ENCODE measurements at places on chromosomes 3 and 15. TPM values are rescaled to one million over a fixed set of nuclear protein-coding genes. Genes with fewer than 3 reads are reported as not detected.

Gene RETNLB
- not detected for total RNA-seq

Gene ZKSCAN7
- total RNA-seq = 7.4 TPM

Gene PIF1
- total RNA-seq = 4.2 TPM

Gene LEO1
- total RNA-seq = 17.9 TPM

Gene UBE2E2
- total RNA-seq = 42.4 TPM

Gene RBSN
- total RNA-seq = 28.6 TPM

Gene CHP1
- total RNA-seq = 87.1 TPM

Gene CA12
- total RNA-seq = 0.76 TPM

Gene CCR3
- total RNA-seq = not detected

Gene GNB4
- 58.3 TPM for total RNA-seq

Gene MAGEF1
- 47.5 TPM for total RNA-seq

Gene SH2D7
- not detected for total RNA-seq

Gene SPINK8
- not detected for total RNA-seq

Gene SLC38A3
- total RNA-seq = 3.9 TPM

Gene GRAMD2A
- total RNA-seq = not detected

Gene KLF15
- total RNA-seq = 5.7 TPM

Gene CPLX3
- total RNA-seq = not detected

Gene ZNF660
- 11.2 TPM for total RNA-seq

Gene PLA2G4E
- total RNA-seq = not detected

Gene GOLGA8N
- total RNA-seq = 9.2 TPM

Gene MYO5A
- 45.4 TPM for total RNA-seq

Gene MEX3B
- 22.7 TPM for total RNA-seq

Gene SCAPER
- total RNA-seq = 18.6 TPM

Gene GALNT15
- 0.56 TPM for total RNA-seq

Gene EPHA6
- total RNA-seq = 0.51 TPM

Gene OR5K1
- total RNA-seq = not detected

Gene PP2D1
- not detected for total RNA-seq

Gene DAPK2
- 17.6 TPM for total RNA-seq

Gene P2RY12
- total RNA-seq = not detected

Gene DCUN1D1
- total RNA-seq = 52.4 TPM

Gene BNC1
- total RNA-seq = 3.2 TPM

Gene DLG1
- total RNA-seq = 171 TPM

Gene PRSS50
- not detected for total RNA-seq

Gene ADCY5
- total RNA-seq = 15.3 TPM

Gene TBL1XR1
- 370 TPM for total RNA-seq

Gene PTX3
- 51.8 TPM for total RNA-seq

Gene GOLGA8S
- total RNA-seq = 0.44 TPM

Gene AQP9
- total RNA-seq = not detected

Gene COL6A6
- total RNA-seq = not detected

Gene BSN
- total RNA-seq = 0.64 TPM

Measured in osteocyte (in vitro differentiated cells).